NCI-H226 (cell line): ENCODE measurements at places on chromosomes 7 and 10.
A peak's percentile ranks its signal among the peaks of the same experiment; 100 is the strongest.

- DNase-seq = no peak
Measured at GRCh38 chr7:92848851-92849250, 12.5 kb upstream of the CDK6 start.

DNA sequence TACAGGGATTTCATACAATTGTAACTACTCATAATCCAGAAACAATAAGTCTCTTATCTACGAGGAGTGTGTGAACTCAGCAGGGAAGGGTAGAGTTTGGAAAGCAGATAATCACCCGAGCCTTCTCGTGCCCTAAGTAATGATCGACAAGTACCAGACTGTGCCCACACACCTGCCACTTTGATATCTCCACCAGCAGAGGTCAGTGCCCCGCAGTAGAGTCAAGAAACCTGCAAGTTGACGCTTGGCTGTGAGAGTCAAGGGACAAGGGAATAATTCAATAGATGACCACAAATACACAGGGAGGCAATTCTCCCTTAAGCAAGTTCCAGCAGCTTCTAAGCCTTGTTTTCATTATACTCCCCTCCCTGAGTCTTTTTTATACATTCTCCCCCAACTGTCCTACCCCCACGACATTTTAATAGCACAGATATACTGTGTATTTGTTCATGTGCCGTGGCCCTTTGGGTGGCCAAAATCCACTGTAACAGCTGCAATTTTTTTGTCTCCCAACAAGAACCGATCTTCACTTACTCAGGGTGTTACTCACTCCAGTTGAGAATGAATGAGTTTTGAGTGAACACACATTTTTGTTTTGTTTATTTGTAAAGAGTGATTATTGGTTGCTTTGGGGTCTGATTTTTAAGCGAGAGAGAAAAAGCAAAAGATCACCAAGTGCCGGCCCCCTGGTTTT, 106.9 kb upstream of the RHEB start:
- DNase-seq = no peak

DNA sequence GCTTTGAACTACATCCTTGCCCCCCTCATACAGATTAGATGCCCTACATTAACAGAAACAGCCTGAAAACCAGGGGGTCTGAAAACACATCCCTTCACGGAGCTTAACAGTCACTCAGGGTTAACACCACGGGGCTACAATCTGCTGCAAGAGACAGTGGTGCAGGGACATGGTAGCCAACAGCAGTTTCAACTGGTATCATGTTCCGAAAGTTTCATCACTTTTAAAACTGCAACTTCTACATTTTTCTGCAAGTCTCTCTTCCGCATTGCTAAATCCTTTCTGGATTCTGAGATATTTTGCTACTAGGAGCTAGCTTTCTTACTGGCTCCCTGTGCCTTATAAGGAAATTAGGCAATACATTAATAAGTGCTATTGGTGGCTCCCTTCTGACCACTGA, 92.6 kb downstream of the JAZF1 start:
- no peak for DNase-seq

- no peak for DNase-seq
Measured at GRCh38 chr7:16616542-16616941, 29.0 kb downstream of the ANKMY2 start.

DNA sequence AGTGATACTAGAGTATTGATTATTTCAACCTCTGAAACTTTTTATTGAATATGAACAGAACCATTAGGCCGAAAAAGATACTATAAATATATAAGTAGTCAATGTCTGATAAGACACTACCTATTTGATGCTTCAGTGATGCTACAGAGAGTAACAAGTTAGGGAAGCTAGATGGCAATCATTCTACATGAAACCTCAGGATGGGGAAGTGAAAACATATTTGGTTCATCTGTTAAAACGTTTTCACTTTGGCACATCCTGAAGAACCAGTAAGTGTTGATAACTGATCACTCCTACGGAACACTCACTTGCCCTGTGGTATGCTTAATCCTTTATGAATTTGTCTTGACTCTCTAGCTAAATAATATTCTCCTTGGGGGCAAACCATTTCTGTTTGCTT, 1064.9 kb downstream of the NXPH1 start:
- no peak for DNase-seq

- no peak for DNase-seq
Measured at GRCh38 chr10:92323079-92323478, 32.1 kb downstream of the MARCHF5 start.

- no peak for DNase-seq
Measured at GRCh38 chr7:40629891-40630290, 495.1 kb downstream of the SUGCT start.

- DNase-seq = no peak
Measured at GRCh38 chr7:39921506-39922175, 28.4 kb upstream of the CDK13 start.

- no peak for DNase-seq
Measured at GRCh38 chr10:72727130-72727529, 35.2 kb downstream of the MCU start.

- DNase-seq = peak; percentile 75
Measured at GRCh38 chr7:76302347-76303201, at the start of gene HSPB1. Gene HSPB1 (plus strand): TSS chr7:76302673. CDS start chr7:76302713, 40 bp downstream.

- no peak for DNase-seq
Measured at GRCh38 chr10:59984415-59984814, 78.1 kb upstream of the CCDC6 start.

DNA sequence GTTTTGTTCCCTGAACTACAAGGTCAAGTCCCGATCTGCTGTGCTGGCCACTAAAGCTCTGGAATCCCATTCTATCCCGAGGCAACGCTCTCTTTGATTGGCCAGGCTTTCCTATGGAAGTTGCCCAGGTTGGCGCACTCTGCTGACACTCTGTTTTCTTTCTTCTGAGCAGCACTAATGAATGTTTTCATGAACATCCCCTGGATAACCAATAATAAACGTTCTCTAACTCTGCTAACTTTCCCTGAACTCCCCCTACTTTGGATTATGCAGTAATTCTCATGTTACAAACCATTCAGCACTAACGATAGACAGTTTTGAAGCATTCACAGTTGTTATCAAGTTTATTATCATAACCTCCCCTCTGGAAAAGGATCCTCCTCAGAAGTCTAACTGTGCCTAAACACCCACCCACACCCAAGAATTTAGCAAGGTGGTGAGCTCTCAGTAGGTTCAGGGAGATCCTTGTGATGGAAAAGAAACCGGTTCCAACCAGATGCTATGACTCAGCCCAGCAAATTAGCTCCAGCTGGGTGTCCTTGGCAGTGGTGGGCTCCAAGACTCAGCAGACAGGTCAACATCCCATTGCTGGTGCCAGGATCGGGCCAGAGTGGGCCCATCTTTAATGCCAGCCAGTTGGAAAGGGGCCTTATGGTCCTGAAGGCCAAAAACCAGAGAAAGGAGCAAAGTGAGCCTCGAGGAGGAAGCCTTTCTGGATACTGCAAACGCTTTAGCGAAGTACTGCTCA, 68.4 kb downstream of the CREB3L2 start:
- no peak for DNase-seq

DNA sequence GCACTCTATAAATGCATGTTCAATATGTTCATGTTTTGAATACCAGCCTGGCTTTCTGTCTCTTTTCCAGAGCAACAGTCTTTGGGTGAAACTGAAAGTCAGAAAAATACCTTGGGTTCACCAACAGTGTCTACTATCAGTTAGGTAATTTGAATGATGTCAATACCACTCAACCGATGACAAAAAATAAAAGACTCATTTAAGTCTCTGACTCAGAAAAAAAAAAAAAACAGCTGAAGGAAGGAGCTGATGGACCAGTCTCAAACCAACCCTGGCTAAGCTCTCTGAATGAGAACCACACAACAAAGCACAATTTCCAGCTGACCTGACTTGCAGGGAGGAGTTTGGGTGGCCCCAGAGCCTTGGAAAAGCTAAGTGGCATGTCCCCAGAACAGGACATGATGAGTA, 42.5 kb downstream of the ABLIM1 start:
- DNase-seq = no peak

GRCh38 chr10:23351926-23352519, 7.4 kb upstream of the C10orf67 start:
- DNase-seq = peak; percentile 63

DNA sequence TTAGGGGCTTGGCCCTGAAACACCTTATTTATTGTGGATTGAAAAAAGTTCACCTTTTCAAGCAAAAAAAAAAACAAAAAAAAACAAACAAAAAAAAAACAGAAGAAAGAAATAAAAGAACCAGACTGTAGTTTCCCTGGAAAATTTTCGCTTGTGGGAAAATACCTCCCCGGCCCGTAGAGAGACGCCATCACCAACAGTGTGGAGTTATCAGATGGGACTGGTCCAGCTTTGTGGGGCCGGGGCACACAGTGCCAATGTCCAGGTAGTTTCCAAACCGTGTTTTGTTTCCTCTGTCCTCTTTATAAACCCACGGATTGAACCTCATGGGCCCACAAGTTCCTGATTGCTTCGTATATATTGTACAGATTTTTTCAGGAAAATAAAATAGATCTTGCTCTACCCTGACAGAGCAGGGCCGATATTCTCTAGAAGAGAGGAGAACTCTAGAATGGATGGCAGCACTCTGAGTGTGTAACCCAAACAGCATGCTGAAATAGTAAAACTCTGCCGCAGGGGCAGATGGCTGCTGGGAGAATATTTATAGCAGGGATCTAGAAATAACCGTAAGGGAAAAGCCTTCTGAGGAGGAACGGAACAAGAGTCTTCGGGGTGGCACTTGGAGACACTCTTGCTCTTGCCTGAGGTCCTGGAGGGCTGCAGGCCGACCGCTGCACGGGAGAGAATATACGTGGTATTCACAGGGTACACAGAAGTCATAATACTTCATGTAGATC, 241.0 kb downstream of the FRMD4A start:
- DNase-seq = no peak

- no peak for DNase-seq
Measured at GRCh38 chr7:129373651-129374428, 60.4 kb upstream of the STRIP2 start.

- DNase-seq = peak; percentile 32
Measured at GRCh38 chr7:107972075-107972482, 30.9 kb downstream of the LAMB1 start.

DNA sequence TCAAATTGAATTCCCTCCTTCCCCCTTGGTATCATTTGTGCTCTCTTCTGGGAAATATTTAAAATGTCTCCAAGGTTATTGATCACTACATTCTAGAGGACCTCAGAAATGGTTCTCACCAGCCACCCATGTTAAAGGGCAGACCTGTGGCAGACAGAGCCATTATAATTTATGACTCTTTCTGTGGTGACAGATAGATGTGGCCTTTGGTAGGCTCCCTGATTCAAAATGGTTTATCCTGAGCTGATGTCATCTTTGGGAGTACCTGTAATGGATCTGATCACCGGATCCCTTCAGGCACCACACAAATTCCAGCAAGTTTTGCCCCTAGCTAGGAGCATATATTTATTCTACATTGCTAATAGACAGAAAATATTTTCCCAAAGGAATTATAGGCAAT, 267.5 kb downstream of the SDK1 start:
- no peak for DNase-seq

GRCh38 chr7:97751566-97751965, 19.7 kb downstream of the TAC1 start:
- DNase-seq = no peak

DNA sequence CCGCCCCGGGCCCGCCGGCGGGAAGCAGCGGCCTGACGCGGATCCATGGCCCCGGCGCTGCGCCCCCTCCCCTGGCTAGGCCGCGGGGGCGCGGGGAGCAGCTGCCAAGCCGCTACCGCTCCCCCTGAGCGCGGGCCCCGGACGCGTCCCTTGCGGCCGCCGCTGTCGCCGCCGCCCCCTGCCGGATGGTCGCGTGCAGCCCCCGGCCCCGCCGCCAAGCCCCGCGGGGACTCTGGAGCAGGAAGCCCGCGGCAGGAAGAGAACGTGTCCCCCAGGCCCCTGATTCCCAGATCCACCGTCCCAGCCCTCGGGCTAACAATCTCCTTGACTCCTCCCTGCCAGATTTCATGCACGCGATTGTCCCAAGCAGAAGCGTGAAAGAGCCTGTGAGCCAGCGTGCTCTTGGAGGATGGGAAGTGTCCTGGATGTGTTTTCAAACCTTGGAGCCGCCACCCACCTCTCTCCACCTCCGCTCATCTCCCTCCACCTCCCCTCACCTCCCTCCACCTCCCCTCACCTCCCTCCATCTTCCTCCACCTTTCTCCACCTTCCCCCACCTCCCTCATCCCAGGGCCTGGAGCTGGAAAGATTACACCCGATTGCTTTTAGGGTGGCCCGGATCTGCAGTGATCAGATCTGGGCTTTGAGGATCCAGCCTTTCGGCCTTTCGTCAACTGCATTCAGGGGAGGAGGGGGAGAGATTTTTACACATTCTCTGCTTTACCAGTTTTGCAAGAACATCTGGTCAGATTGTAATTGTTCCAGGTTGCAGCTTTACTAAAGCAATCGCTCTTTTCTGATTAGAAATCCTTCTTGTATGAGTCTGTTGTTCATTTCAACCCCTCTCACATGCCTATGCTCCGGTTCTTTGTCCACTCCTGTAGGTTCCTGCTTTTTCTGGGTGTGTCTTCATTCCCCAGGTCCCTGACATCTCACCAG, 570 bp upstream of the PRTFDC1 start:
- no peak for DNase-seq

DNA sequence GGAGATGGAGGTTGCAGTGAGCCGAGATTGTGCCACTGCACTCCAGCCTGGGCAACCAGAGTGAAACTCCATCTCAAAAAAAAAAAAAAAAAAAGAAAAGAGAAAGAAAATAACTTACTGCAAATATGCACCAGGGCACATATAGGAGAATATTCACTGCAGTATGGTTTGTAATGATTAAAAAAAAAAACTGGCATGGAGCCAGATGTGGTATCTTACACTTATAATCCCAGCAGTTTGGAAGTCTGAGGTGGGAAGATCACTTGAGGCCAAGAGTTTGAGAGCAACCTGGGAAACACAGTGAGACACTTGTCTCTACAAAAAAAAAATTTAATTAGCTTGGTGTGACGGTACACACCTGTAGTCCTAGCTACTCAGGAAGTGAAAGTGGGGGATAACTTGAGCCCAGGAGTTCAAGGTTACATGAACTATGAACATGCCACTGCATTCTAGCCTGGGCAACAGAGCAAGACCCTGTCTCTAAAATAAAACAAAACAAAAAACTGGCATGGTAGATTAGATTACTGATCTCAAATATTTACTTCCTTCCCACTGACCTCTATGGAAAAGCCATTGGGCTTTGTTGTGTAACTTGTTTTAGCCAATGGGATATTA, 85.6 kb downstream of the MICU1 start:
- no peak for DNase-seq

DNA sequence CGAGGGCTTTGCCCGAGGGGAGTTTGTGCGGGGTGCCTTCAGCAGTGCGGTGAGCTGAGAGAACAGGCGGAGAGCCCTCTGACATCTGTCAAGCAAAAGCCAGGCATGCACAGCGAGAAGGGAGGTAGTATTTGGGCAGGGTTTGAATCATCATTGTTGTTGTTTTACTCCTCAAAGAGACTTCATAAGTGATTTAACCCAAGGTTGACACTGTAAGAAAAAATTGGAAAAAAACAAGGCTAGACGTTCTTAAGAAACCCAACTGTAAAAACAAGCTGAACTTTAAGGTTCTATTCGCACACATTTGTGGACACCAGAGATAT, 1.3 kb downstream of the ADAM22 start:
- no peak for DNase-seq

DNA sequence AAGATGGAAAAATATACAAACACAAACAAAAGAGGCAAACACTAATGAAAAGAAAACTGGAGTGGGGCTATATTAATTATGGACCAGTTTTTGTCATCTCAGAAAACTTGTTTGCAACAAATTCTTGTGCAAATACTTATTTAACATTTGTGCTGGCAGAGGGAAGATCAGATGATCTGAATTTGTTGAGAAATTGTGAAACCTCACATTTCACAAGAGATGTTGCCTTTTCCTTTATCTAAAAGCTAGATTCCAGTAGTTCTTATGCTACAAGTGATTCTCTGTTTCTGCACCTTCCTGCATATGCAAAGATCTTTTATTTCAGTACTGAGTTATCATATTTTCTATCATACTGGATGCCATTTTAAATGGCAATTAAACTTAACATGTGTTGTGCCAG, 320.7 kb downstream of the SUGCT start:
- DNase-seq = peak; percentile 18
